GM18507 (cell line): ENCODE measurements at places on chromosomes 3 and 15.

DNA sequence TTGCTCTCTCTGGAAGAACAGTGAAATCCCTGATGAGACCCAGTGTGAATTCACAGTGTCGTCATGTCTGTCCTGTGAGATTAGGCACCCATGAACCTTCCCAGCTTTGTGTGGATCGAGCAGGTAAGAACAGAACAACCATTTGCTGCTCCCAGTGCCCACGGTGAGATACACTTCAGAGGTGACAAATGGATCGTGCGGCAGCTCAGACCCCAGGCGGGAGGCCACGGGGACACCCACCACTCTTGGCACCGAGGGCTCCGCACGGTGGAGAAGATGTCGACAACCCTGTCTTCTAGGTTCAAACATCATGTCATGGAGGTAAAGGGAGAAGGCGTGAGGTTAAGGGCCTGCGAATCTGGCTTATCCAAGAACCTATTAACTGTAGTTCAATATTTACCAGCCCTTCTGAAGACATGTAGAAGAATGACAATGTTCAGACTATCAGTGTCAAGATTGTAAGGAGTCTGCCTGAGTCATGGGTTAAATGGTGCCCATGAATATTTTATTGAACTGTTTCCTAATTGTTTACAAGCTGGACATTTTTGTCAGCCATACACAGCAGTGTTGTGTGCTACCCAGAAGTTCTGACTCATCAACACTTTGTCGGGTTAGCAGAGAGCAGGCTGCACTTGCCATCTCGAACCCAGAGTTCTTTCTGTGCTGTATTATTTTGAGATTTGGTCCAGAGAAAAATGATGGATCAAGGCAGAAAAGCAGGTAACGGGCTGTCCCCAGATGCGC lies 15.5 kb upstream of the PCSK6 start:
- no peak for DNase-seq

DNA sequence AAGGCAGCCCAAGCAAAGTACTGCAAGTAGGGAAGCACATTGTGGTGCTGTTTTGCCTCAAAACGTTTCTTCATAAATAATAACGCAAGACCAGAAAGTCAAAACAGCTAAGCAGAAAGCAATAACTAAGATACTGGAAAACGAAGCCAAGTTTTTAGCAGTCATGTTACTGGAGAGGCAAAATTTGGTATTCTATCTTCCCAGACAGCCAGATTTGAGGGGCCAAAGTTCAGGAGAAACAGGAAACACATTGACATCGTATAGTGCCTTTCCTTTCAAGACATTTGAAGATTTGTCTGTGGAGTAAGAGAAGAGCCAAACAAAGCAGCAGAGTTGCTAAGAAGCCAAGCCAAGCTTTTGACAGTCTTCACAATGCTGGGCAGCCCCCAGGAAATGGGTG lies 843.6 kb upstream of the NECTIN3 start:
- DNase-seq, result no peak

GRCh38 chr15:92152983-92153382 lies 240.7 kb upstream of the ST8SIA2 start:
- DNase-seq, result no peak

DNA sequence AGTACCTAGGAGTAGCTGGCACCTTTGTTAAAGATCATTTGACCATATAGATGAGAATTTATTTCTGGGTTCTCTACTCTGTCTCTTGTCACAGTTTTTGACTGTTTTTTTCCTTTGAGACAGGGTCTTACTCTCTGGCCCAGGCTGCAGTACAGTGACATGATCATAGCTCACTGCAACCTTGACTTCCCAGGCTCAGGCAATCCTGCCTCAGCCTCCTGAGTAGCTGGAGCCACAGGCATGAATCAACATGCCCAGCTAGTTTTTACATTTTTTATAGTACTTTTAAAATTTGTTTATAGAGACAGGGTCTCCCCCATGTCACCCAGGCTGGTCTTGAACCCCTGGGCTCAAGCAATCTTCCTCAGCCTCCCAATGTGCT lies 45.0 kb downstream of the BCL2L10 start:
- no peak for DNase-seq

GRCh38 chr3:168165390-168166269 lies 69.9 kb upstream of the GOLIM4 start:
- DNase-seq, result peak; percentile 12

GRCh38 chr3:57935539-57935938 lies 72.7 kb upstream of the FLNB start:
- no peak for DNase-seq

DNA sequence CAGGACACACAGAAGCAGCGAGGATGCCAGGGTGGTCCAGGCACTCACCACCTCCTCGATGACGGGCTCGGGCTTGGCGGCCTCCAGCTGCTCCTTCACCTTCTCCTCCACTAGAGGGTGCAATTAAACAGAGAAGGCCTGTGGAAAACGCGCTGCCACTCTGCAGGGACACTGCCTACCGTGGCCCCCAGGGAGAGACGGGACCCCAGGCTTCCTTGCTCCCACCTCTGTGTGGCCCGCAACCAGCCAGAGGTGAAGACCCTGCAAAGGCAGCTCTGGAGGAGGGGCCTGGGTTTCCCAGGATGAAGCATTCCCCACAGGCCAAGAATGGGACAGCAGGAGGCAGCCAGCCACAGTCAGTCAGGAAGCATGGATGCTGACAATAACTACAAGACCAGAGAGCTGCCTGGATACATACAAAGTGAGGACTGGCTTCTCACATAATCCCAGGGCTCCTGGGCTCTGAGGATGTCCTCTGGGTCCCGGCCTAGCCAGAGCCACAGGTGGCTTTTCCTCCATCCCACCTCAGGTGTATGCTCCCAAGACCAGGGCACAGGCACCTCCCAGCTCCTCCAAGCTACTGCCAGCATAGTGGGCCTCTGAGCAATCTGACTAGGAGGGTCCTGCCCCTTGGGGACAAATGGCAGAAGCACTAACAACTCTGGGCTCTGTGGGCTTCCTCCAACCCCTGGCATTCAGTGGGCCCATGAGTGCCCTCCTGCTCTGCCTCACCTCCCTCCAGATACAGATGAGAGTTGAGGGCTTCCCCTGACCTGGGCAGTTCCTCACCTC lies 46.2 kb downstream of the PTH1R start:
- DNase-seq, result no peak

GRCh38 chr15:37806808-37807207 lies 127.6 kb upstream of the TMCO5A start:
- no peak for DNase-seq

- DNase-seq, result no peak
Observed at GRCh38 chr15:48682942-48683651, 37.6 kb upstream of the FBN1 start.

DNA sequence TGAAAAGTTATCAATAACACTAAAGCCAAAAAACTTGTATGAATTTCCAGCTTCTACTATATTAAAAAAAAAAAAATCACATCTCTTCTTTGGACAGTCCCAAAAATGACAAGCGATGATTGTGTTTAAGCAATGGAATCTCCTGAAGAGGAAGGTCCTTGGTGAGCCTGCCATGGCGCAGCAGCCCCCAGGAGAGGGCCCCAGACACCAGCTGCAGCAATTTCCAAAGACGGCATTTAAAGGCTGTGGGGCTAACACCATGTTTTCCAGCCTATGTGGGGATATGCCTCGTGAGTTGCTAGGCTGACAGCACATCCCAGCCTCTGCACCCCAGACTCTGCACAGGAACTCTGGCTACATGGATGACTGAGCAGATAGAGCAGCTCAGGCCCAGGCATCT lies 14.7 kb downstream of the SKIC8 start:
- no peak for DNase-seq

GRCh38 chr3:56290374-56290773 lies 177.9 kb downstream of the ERC2 start:
- no peak for DNase-seq

DNA sequence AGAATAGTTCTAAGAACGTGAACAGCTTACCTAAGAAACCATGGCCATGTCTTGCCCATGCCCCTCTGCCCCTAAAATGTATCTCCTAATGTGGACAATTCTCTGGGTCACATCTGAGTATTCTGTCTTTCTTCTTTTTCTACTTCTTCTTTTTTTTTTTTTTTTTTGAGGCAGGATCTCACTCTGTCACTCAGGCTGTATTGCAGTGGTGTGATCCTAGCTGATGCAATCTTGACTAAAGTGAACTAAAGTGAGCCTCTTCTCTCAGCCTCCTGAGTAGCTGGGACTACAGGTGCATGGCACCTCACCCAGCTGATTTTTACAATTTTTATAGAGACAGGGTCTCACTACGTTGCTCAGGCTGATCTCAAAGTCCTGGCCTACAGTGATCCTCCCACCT lies 204.8 kb upstream of the ZPLD1 start:
- no peak for DNase-seq

GRCh38 chr15:47577000-47577399 lies 140.3 kb upstream of the SEMA6D start:
- DNase-seq, result no peak

DNA sequence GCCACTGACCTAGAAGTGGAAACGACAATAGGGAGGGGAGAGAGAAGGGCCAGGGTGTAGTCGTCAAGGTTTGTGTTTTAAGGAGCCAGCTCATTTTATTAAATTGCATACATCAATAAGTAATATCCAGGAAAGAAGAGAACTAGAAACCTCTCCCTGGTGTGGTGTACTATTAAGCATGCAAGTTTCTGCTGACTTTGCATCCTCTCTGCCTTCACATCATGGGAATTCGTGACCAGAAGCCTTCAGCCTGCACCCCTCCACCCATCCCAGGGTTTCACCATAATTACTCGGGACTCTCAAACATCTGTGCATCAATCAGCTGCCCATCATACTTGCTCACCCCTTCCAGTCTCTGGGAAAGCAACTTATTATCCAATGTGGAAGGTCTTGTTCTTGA lies 70.9 kb upstream of the UBE3A start:
- DNase-seq, result no peak

- DNase-seq, result no peak
Observed at GRCh38 chr3:15307580-15307979, 24.8 kb downstream of the SH3BP5 start.

DNA sequence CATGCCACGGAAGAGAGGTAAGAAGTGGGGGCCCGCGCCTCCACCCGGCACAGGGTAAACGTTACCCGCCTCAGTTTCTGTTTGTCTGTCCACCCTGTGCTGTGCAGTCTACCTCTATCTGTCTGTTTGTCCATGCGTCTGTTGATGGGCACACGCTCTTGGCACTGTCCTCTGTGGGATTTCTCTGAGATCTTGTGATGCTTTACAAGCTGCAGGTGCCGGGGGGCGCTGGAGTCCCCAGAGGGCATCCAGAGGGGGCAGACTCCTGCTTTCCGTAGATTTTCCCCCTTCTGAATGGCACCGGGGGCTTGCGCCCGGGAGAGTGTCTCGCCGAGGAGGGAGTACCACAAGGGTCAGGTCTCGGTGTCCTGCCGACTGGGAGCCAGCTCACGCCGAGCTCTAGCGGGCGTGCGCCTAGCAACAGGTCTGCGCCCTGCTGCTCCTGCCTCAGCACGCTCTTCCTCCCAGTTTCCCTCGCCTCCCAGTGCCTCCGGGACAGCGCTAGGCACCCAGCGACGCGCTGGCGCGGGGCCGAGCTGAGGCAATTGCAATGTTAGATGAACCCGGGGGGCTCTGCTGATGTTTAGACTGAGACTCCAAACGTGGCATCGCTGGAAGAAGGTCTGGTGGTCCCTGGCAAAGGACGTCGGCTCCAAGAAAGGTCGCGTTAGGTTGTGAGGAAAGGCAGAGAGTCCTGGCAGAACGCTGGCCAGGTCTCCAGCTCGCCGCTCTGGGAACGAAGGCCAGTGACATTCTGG lies 667 bp downstream of the CEMIP start:
- DNase-seq, result no peak

DNA sequence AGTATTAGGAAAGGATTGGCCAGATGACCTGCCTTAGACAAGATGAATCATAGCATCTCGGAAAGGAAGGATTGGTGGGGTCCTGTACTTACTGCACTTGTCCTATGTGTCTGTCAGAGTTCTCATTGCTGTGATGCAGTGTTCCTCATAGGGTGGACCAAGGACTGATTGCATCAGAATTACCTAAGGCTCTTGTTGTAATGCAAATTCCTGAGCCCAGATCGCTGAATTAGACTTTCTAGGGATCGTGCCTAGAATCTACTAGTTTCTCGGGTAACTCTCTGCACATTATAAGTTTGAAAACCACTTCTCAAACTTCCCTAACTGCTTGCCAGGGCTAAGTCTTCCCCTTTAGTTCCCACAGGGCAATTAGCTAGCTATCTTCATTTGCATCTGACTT lies 74.9 kb upstream of the SKOR1 start:
- DNase-seq, result no peak

DNA sequence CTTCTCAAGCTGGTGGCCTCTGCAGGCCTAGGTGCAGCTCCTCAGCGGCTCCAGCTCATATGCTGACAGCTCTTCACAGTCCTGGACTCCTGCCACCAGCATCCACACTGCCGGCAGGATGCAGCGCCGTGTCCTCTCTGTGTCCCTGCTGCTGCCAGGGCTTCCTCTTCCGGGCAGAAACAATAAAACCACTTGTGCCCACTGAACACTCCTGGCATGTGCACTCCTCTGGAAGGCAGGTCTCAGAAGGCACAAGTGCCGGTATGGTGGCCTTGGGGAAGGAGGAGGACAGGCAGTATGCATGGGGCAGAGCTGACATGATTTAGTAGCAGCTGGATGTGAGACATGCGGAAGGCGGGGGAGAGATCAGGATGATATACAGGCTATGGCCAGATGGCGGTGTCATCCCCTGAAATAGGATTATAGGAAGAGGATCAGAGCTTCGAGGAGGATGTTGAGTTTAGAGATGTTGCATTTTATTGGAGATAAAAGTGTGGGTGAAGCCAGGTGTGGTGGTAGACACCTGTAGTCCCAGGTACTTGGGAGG lies 7.5 kb upstream of the MAN2A2 start:
- no peak for DNase-seq

- DNase-seq, result no peak
Observed at GRCh38 chr15:50815958-50816590, 50.6 kb upstream of the SPPL2A start.

GRCh38 chr15:47792231-47792630 lies 74.9 kb downstream of the SEMA6D start:
- no peak for DNase-seq

DNA sequence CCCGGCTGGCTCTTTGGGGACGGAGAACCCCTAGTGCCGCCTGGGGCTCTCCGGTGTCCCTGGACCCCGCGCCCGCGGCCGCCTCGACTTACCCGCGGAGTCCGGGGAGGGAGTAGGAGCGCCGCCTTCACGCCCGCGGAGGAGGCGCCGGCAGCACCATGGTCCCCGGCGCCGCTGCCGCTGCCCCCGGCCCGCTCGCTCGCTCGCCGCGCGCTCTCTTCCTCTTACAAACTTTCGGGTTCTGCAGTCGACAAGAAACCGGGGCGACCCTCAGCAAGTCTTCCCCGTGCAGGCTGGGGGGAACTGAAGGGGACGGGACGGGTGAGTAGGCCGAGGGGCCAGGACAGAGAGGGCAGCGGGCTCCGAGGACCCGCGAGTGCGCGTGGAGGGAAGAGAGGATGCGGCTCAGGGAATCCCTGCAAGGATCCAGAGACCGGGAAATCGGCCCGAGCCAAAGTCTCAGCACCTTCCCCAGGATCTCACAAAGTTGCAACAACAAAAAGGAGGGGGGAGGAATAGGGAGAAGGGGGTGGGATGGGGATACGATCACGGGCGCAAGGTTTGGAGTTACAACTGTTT lies 2.0 kb downstream of the FOXP1 start:
- no peak for DNase-seq

- DNase-seq, result no peak
Observed at GRCh38 chr3:108603691-108604090, 14.2 kb downstream of the DZIP3 start.
